Activated T-helper 2 cell treated with anti-CD3 and anti-CD28 coated beads, Interferon-gamma antibody, Interleukin-2, Interleukin-4, amounts not matched to agents 10 μg/mL and 5 μg/mL and 100 μg/mL, durations not matched to agents 14 hours and 24 hours and 36 hours (primary cell): ENCODE measurements at places on chromosomes 2 and 18. TPM values are rescaled to one million over a fixed set of nuclear protein-coding genes. Genes with fewer than 3 reads are reported as not detected.

- H3K4me1 ChIP-seq: no peaks in the 10 kb centered on the region
- peaks cover 3% of the 10 kb centered on the region for H3K27me3 ChIP-seq
- H3K27ac ChIP-seq: no peak overlapping the region
- H3K36me3 ChIP-seq: no peaks in the 10 kb centered on the region
- H3K4me3 ChIP-seq: no peak overlapping the region
Measured at GRCh38 chr2:156687126-156687525, 250.9 kb downstream of the GPD2 start.

The TSPYL6 gene
- total RNA-seq: not detected in 2 replicates

The ZSWIM2 gene
- not detected in 2 replicates for total RNA-seq

- peak overlapping the region; percentile 94 for H3K27ac ChIP-seq
- peaks cover 2% of the 10 kb centered on the region for H3K36me3 ChIP-seq
- H3K4me3 ChIP-seq: peak overlapping the region; percentile 3
- DNase-seq: no peak
- H3K4me1 ChIP-seq: peaks cover 51% of the 10 kb centered on the region
- H3K27me3 ChIP-seq: no peaks in the 10 kb centered on the region
Measured at GRCh38 chr2:30272761-30273573, 41.6 kb downstream of the LBH start.

DNA sequence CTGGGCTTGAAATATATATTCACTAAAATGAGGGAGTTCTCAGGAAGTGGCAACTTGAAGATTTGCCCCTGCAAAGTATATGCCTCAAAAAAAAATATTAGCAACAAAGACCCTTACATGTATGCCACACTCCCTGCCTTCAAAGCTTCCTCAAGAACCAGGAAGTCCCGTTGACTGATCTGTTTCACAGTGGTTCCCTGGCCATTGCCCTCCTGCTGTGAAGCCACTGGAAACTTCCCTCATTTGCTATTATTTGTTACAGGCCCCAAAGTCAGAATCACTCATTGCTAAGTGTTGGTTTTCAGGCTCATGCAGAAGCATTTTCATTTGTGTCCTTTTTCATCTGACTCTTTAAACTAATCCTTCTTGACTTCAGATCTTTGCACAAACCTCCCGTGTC is 421.5 kb downstream of the ZNF521 start:
- no peak overlapping the region for H3K4me3 ChIP-seq
- H3K27me3 ChIP-seq: no peaks in the 10 kb centered on the region
- no peak overlapping the region for H3K27ac ChIP-seq
- DNase-seq: no peak

- no peak overlapping the region for H3K27ac ChIP-seq
- H3K4me1 ChIP-seq: peaks cover 16% of the 10 kb centered on the region
- DNase-seq: no peak
- H3K36me3 ChIP-seq: peaks cover 22% of the 10 kb centered on the region
- H3K4me3 ChIP-seq: no peak overlapping the region
- no peaks in the 10 kb centered on the region for H3K27me3 ChIP-seq
Measured at GRCh38 chr2:46937471-46937901, 21.9 kb upstream of the MCFD2 start.

The ALK gene
- total RNA-seq: not detected in 2 replicates

The EPAS1 gene
- 100.0 and 102 TPM in 2 replicates for total RNA-seq

DNA sequence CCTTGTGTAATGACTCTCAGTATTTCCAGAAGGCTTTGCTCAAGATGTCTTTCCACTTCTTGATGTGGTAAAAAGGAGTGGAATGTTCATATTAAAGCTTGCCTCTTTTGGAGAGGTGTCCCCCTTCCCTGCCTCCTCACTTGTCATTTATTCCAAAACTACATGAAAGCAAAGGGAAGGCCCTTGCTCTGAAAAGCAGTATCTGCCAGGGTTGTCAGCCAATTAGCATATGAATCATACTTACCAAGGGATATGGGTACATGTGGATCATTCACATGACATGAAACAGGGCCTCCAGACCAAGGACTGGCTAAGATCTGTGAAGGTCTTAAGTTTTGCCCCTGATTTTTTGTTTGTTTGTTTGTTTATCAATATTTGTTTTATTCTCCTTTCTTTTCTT is 31.3 kb downstream of the ANXA4 start:
- DNase-seq: no peak
- H3K4me3 ChIP-seq: no peak overlapping the region
- no peaks in the 10 kb centered on the region for H3K27me3 ChIP-seq
- H3K27ac ChIP-seq: peak overlapping the region; percentile 71
- peaks cover 40% of the 10 kb centered on the region for H3K36me3 ChIP-seq

DNA sequence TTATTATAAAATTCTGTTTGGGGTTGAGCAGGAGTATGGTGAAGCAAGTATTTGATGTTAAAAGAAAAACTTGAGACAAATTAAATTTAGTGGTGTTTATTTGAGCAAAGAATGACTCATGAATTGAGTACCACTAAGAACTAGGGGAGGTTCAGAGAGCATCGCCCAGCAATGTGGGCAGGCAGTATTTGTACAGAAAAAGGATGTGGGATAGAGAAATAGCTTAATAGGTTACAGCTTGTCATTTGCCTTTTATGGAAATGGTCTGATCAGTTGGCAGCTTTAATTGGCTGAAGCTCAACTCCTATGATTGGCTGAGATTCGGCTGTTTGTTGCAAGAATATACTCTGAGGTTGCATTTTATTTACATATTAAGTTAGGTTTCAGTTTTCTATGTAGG is 68.2 kb downstream of the LRATD1 start:
- no peak overlapping the region for H3K27ac ChIP-seq
- no peak overlapping the region for H3K4me3 ChIP-seq
- no peak for DNase-seq
- H3K27me3 ChIP-seq: no peaks in the 10 kb centered on the region
- H3K4me1 ChIP-seq: no peaks in the 10 kb centered on the region

GRCh38 chr18:60534538-60534937 is 162.0 kb upstream of the MC4R start:
- DNase-seq: no peak
- H3K36me3 ChIP-seq: no peaks in the 10 kb centered on the region
- H3K27me3 ChIP-seq: no peaks in the 10 kb centered on the region
- no peak overlapping the region for H3K4me3 ChIP-seq
- no peaks in the 10 kb centered on the region for H3K4me1 ChIP-seq

The RAD51AP2 gene
- not detected in 2 replicates for total RNA-seq

- H3K4me1 ChIP-seq: no peaks in the 10 kb centered on the region
- H3K4me3 ChIP-seq: no peak overlapping the region
- no peak for DNase-seq
- H3K36me3 ChIP-seq: no peaks in the 10 kb centered on the region
- H3K27me3 ChIP-seq: peaks cover 5% of the 10 kb centered on the region
Measured at GRCh38 chr18:32317651-32318050, 127.8 kb downstream of the MEP1B start.

DNA sequence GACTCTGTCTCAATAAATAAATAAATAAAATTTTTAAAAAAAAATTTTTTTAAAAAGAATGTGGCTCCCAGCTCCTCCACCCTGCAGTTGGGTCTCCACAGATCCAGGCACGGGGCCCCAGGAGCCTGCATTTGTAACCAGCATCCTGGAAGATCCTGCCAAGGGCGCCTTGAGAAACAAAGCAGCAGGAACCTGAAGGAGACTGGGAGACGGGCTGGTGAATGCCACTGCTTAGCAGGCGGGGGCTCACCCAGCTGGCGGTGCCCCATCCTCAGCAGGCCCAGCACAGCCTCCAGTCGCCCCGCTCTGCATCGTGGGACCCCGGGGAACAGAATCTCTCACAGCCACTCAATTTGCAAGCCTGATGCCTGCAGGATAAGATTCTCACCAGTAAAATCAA is 187.5 kb upstream of the SALL3 start:
- H3K4me1 ChIP-seq: no peaks in the 10 kb centered on the region
- H3K27ac ChIP-seq: no peak overlapping the region
- H3K27me3 ChIP-seq: no peaks in the 10 kb centered on the region
- no peaks in the 10 kb centered on the region for H3K36me3 ChIP-seq
- no peak overlapping the region for H3K4me3 ChIP-seq

- H3K36me3 ChIP-seq: no peaks in the 10 kb centered on the region
- H3K27ac ChIP-seq: no peak overlapping the region
- H3K27me3 ChIP-seq: peaks cover 6% of the 10 kb centered on the region
- no peak overlapping the region for H3K4me3 ChIP-seq
- no peak for DNase-seq
Measured at GRCh38 chr18:3321133-3321812, 59.3 kb downstream of the MYL12B start.

GRCh38 chr18:51017140-51017879 is 12.7 kb upstream of the SMAD4 start:
- H3K27ac ChIP-seq: no peak overlapping the region
- no peak for DNase-seq
- H3K36me3 ChIP-seq: peaks cover 2% of the 10 kb centered on the region
- no peaks in the 10 kb centered on the region for H3K27me3 ChIP-seq

- H3K27ac ChIP-seq: no peak overlapping the region
- H3K4me1 ChIP-seq: no peaks in the 10 kb centered on the region
- no peak overlapping the region for H3K4me3 ChIP-seq
- H3K36me3 ChIP-seq: no peaks in the 10 kb centered on the region
- H3K27me3 ChIP-seq: no peaks in the 10 kb centered on the region
- DNase-seq: no peak
Measured at GRCh38 chr2:23418461-23418911, 33.5 kb downstream of the KLHL29 start.

- no peaks in the 10 kb centered on the region for H3K36me3 ChIP-seq
- H3K4me3 ChIP-seq: no peak overlapping the region
- H3K27me3 ChIP-seq: peaks cover 27% of the 10 kb centered on the region
- H3K4me1 ChIP-seq: no peaks in the 10 kb centered on the region
- H3K27ac ChIP-seq: no peak overlapping the region
Measured at GRCh38 chr2:95698146-95698545, 106.3 kb downstream of the TRIM43 start.

GRCh38 chr2:222357930-222358329 is 59.1 kb upstream of the PAX3 start:
- no peaks in the 10 kb centered on the region for H3K27me3 ChIP-seq
- H3K27ac ChIP-seq: no peak overlapping the region
- no peak for DNase-seq

GRCh38 chr2:126761981-126762878 is 106.3 kb downstream of the GYPC start:
- H3K27ac ChIP-seq: no peak overlapping the region
- H3K4me1 ChIP-seq: peaks cover 28% of the 10 kb centered on the region
- DNase-seq: peak; percentile 31
- H3K36me3 ChIP-seq: no peaks in the 10 kb centered on the region
- peak overlapping the region; percentile 32 for H3K4me3 ChIP-seq
